ENCODE measurements at places on chromosomes 1 and 21.
A peak's percentile ranks its signal among the peaks of the same experiment; 100 is the strongest.

DNA sequence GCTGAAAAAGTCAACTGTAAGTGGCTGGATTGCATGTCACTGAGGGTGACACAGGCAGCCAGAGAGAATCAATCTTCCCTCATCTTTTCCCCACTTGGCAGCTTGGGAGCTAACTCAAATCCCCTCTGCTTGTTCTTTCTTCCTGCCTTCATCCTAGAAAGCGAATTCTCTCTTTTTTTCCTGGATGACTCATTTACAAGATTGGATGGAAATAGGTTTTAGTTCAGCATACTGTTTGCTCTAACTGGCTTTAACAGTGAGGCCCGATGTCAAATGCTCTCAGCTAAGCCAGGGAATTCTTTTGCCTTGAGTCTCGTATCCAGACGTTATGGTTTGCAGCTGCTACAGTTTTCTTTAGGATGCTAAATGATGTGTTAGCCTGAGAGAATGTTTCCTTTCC lies 72.7 kb downstream of the HUNK start:
- no peak for DNase-seq

DNA sequence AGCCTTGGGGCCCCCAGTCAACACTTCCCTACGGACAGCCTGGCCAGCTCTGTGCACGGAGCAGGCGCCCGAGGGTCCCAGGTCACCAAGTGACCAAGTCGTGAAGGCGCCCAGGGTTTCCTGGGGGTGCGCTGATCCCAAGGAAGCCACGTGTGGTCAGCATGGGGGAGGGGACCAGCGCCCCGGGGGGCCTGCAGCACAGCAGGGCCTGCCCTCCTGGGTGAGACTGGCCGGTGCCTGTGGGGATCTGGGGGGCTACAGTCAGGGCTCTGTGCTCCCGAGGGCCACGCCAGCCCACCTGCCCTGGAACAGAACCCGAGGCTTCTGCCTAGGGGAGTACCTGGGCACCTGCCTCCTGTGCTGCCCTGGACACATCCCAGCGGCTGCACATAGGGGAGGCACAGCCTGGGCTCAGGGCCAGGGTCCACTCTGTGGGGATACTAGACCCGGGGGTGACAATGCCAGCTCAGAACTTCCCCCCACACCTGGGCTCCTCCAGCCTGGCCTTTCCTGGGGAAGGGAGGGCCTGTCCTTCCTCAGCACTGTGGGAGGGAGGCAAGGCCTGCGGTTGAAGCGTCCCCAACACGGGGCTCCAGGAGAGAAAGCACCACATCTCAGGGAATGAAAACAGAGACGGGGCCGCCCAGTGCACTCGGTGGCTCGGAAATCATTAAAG lies 6.2 kb upstream of the POFUT2 start:
- no peak for DNase-seq

GRCh38 chr1:51344602-51345299 lies 14.4 kb upstream of the TTC39A start:
- DNase-seq: peak; percentile 54

- DNase-seq: no peak
Observed at GRCh38 chr1:25724201-25724600, 75.8 kb upstream of the SELENON start.

- no peak for DNase-seq
Observed at GRCh38 chr1:10637834-10638558, 158.4 kb downstream of the CASZ1 start.

DNA sequence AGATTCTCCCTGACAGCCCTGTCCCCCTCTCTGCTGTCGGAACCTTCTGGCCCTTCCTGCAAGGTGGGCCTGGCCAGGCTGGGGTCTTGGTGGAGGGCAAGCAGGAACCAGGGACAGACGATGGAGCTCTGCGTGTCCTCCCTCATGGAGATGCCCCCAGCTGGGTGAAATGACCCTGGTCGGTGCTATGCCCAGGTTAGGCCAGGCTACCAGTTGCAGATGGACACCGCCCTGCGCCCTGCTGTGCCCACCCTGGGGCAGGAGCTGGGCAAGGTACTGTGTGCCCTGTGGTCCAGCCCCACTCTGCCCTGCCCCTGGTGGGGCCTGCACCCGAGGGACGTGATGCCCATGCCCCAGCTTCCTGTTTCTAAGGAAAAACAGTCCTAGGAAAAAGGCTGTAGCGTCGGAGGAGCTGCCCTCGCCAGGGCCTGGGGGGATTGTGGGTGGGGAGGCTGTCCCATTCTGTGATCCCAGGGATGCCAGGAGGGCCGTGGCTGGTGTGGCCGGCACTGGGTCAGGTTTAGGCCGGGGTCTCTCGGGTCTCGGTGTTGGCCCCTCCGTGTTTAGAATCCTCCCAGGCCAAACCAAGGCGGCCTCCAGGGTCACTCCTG lies 77.6 kb downstream of the MORN1 start:
- peak; percentile 66 for DNase-seq

DNA sequence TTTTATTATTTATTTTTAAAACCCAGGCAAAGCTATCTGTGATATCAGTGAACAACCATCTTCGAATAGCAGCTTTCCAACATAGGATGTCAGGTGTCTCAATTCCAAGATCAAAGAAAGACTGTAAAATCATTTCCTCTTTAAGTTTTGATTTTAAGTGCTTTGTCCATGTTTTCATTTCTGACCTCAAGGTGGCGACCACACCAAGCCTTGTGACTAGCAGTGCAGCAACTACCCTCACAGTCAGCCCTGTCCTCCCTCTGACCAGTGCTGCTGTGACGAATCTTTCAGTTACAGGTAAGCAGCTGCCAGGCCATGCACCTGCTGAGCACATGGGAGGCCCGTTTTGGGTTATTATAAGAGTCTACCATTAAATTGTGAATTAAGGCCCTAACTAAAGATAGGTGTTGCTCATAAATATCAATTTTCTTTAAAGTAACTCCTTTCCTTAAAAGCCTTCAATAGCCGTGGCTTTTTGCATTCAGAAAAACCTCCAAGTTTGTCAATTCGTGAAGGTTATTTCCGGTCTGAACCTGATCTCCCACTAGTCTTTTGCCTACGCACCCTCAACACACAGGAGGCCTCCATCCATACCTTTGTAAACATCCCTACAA lies 117.0 kb downstream of the CD247 start:
- DNase-seq: peak; percentile 70

- DNase-seq: no peak
Observed at GRCh38 chr1:63701187-63701586, 72.6 kb upstream of the ROR1 start.

Measured in activated CD8-positive, alpha-beta memory T cell treated with anti-CD3 and anti-CD28 coated beads for 24 hours (primary cell).